ENCODE measurements at places on chromosomes 3 and 15.

- no peak for DNase-seq
Observed at GRCh38 chr3:32882189-32882588, 64.4 kb downstream of the TRIM71 start.

DNA sequence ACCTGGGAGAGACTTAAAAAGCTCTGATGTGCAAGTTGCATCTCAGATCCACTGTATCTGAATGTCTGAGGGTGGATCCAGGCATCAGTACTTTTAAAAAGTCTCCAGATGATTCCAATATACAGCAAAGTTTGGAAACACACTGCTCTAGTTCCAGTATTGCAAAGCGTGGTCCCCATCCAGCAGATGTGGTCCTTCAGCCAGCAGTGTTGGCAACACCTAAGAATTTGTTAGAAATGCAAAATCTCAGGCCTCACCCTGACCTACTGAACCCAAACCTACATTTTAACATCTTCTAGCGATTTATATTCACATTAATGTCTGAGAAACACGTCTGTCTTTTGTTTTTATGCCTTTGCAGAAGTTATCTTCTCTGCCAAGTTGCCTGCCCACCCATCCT lies 32.2 kb upstream of the SGO1 start:
- no peak for DNase-seq

GRCh38 chr3:5187920-5188418 lies 462 bp downstream of the EDEM1 start:
- DNase-seq = peak; percentile 47

DNA sequence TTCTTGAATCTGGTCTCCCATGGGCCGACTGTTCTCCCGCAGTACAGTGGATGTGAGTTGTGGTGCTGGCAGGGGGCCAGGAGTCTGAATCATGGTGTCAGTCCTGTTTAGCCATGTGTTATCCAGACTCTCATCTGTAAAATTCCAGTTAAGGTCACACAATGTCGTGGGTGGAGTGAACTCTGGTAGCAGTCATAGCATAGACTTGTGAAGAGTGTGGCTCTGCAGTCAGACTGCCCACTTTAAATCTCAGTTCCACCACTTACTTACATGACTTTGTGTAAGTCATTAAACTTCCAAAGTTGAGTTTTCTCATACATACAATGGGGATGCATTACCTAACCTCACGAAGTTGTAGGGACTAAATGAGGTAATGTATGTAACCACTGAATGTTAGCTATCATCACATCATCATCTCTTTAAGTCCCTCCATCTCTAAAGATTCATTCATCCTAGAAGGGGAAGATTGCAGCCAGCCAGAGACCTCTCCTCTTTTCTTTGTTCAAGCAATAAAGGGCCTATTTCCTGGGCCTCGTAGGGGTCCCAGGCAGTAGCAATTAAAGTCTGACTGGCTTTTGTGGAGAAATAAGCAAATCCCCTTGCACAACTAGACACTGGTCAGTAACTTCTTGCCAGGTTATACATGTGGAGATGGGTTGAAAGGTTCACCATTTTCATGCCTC lies 93.9 kb downstream of the PCCB start:
- DNase-seq = peak; percentile 78

DNA sequence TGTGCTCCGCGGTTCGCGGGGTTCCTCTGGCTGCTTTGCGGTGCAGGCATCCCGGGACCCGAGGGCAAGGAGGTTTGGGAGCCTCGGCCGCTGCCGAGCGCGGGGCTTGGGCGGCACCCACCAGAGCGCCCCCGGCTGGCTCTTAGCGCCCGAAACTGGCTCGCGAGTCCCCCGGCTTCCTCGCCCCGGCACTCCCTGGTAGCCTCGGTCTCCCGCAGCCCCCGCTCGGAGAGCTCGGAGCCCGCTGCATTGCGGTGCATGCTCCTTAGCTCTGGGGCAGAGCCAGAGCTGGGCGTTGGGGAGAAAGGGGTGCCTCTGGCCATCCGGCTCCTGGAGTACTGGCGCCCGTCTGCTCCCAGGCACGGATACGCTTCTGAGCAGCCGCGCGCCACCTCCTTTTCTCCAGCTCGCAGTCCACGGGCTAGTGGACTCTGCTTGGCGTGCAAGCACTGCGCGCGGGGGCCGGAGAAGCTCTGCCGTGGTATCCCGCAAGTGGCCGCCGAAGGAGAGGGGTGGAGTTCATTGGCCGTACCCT lies 753 bp downstream of the EPHB1 start:
- peak; percentile 31 for DNase-seq

DNA sequence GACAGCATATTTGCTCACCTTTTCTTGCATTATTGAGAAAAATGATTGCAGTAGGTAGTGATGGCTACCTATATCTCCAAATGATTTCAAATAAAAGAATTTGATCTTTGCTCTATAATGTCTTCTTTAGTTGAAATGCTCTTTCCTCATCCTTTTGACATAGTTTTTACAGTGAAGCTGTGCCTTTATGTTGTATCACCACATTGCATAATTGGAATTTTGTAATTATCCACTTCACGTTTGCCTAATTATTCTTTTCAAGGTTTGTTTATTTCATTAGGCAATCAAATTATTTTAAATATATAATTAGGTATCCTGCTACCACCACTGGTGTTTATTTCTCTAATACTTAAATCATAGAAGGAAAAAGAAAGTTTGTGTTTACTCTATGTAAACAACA lies 21.3 kb upstream of the P2RY13 start:
- no peak for DNase-seq

DNA sequence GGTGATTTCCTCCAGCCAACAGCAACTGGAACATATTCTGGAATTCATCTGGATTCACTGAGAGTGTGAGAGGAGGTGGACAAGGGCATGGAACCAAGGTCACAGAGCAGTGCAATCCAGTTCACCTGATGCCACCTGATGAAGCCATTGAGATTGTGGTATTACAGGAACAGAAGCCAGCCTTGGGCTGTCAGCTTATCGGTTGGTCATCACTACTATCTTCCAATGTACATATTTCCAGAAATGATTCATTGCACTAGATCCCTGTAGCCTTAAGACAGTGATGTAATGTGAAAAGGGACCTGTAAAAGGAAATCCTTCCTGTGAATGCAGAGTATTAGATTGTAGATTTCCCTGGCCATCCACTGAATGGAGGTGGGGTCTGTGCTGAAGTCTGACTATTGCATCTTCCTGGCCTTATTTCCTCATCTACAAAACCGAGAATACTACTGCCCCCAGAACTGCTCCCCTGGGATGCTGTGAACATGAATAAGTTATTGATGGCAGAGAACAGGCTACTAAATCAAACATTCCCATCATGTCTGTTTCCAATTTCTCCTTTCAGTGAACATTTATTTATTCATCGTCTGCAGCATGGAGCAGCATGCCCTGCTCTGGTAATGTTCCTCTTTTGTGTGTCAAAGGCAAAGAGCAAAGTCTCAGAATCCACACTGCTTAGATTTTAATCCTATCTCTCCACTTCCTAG lies 47.4 kb upstream of the TPM1 start:
- DNase-seq = peak; percentile 38

- no peak for DNase-seq
Observed at GRCh38 chr3:36804295-36805055, 40.1 kb upstream of the DCLK3 start.

DNA sequence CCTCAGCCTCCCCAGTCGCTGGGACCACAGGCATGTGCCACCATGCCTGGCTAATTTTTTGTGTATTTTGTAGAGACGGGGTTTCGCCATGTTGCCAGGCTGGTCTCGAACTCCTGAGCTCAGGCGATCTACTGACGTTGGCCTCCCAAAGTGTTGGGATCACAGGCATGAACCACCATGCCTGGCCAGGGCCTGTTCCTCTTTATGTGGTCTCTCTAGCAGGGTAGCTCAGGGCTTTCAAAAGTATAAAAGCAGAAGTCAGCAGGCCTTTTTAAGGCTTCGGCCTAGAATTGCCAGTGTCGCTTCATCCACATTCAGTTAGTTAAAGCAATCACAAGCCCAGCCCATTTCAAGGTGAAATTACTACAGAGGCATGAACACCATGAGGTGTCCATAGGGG lies 7.6 kb downstream of the VHL start:
- DNase-seq = no peak

DNA sequence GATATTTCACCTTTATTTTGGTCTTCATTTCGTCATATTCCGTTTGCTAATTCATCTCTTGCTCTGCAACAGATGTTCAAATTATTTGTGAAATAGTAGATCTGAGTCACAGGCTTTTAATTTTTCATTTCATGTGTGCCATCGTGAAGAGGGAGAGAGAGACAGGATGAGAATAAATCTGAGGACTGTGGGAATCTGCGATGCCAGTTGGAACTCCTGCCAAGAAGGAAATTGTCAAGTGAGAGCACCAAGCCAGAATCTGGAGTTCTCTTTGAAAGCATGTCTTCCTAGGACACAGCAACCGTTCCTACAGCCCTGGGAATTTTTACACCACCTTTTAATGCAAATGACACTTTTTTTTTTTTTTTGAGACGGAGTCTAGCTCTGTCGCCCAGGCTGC lies 48.8 kb downstream of the NSMCE3 start:
- no peak for DNase-seq

DNA sequence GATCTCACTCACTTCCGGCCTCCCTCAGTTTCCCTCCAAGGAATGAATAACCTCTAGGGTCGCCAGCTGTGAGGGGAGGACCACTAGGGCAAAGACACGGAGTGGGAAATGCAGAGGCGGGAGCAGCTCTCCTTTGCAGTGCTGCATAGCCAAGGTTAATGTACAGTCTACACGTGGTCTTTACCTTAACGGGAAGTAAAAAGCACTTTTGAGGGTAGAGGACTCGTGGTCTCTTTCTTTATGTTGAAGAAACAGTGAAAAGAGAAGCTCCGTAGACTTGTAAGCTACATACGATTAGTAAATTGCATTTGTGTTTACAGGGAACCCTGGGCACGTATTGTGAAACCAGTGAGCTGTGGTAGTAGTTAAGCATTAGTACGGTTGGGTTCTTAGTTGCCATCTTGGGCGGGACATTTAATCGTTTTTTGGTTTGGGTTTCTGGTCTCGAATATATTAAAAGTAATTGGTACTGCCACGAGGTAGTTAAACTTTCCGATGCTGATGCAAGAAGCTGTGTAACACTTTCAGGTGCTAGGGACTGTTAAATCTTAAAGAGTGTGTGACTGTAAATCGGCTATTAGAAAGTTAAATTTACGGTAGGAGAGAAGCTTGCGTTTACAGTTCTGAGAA lies 828 bp downstream of the U2SURP start:
- no peak for DNase-seq

Measured in hepatic stellate cell (primary cell).